ENCODE measurements at places on chromosomes 3 and 15.

DNA sequence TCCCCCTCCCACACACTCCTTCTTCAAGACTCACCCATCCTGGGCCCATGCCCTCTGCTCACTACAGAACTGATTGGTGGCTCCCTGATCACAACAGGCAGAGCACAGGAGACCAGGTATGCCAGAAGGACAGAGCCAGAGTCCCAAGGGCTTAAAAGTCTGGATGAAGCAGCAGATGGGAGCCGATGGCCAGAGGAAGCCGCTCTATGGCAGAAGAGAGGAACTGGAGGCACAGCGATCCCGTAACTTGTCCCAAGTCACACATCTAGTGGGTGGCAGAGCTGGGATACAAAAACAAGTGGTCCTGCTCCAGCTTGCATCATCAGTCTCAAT is 20.7 kb downstream of the ITGA11 start:
- no peak for DNase-seq

DNA sequence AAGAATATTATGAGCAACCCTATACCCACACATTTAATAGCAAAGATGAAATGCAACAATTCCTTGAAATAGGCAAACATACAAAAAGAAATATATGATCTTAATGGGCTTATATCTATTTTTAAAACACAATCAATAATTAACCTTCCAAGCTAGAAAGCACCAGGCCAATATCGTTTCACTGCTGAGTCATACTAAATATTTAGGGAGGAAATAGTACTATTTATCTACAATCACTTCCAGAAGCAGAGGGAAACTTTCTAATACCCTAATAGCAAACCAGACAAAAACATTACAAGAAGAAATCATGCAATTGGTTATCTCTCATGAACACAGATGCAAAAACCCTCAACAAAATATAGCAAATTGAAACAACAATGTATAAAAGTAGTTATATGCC is 207.8 kb downstream of the MTHFS start:
- DNase-seq, result no peak

- no peak for DNase-seq
Measured at GRCh38 chr3:21020681-21021080, 730.3 kb downstream of the ZNF385D start.

DNA sequence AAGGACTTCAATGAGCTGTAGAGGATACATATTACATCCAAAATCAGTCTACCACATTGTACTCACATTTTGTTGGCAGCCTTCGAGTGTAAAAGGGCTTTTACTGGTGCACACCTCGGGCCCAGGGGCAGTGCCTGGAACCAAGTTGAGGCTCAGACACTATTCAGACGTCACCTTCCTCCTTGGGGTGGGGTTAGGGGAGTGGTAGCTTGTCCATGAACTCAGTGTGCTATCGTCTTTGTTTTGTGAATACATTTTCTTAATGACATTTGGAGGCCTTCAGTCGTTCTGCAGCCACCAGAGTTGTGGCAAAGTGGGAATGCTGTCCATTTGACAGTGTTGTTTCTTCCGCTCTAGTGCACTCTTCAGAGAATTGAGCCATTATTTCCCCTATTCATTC is 114.2 kb downstream of the PGPEP1L start:
- DNase-seq, result no peak

GRCh38 chr15:47987461-47987860 is 133.3 kb upstream of the SLC24A5 start:
- no peak for DNase-seq

- DNase-seq, result no peak
Measured at GRCh38 chr3:146050691-146051090, 110.3 kb downstream of the PLOD2 start.

DNA sequence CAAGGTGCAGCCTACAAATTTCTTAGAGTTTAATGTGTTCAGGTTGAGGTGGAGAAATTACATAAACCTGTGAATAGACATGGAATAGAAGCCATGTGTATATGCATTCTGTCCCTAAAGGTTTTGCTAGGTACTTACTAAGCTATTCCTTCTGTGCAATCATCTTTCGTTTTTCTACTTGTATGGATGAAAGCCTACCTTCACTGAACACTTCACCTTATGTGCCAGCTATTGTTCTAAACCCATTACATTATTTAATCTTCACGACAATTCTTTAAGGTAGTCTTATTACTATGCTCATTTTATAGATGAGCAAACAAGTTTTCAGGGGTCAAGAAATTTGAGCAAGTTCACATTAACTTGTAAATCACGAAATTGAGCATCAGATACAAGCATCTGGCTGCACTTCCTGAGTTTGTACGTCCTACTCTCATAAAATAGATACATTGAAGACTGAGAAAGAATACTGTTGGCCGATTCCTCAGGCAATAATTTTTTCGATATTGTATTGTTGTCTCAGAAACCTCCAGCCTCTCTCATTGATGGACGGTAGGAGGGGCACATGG is 635 bp upstream of the RCN2 start:
- no peak for DNase-seq

DNA sequence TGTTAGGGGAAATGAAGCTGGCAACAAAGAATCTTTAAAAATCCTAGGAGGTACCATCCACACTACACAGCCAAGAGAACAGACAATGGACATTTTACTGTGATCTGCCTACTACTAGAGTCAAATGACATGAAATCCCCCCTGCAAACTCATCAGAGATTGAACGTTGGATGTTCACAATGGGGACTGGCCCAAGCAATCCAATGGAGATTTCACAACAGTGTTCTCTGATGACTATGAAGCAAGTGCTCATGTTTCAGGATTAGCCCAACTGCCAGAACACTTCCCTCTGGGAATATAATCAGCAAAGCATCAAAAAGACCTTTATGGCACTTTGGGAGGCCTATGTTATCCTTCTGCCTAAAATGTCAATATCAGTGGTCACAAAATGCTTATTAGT is 97.8 kb downstream of the IGSF11 start:
- no peak for DNase-seq

- DNase-seq, result no peak
Measured at GRCh38 chr3:126872701-126873342, 110.1 kb upstream of the PLXNA1 start.

DNA sequence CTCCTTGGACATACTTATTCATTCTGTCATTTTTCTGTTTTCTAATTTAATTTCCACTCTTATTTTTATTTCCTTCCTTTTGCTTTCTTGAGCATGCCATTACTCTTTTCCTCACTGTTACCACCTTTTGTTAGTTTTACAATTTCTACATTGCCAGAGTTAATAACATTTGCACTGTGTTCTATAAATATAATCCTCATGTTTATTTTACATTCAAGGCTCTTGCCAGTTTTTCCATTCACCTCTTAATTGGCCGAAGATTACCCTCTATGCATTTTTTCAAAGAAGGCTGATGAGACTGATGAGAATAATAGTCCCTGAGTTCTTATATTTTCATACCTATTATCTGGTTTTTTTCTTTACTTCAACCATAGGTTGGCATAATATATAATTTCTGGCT is 10.5 kb downstream of the BTD start:
- no peak for DNase-seq

- DNase-seq, result no peak
Measured at GRCh38 chr15:67945951-67946700, 106.3 kb upstream of the RNU6-1 start.

- no peak for DNase-seq
Measured at GRCh38 chr15:94638183-94638582, 406.8 kb downstream of the MCTP2 start.

GRCh38 chr3:161217496-161217895 is 3.6 kb upstream of the NMD3 start:
- DNase-seq, result no peak

- DNase-seq, result no peak
Measured at GRCh38 chr3:15601046-15601398, 347 bp downstream of the HACL1 start.

DNA sequence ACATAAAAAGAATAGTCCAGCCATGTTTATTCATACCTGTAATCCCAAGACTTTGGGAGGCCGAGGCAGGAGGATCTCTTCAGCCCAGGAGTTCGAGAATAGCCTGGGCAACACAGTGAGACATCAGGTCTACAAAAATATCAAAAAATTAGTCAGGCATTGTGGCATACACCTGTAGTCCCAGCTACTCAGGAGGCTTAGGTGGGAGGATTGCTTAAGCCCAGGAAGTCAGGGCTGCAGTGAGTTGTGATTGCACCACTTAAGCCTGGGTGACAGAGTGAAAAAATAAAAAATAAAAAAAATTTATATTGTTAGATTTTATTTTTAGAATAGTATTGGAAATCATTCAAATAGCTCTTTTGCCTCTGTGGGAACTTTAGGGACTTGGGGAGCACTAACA is 12.8 kb upstream of the TM4SF1 start:
- DNase-seq, result no peak

DNA sequence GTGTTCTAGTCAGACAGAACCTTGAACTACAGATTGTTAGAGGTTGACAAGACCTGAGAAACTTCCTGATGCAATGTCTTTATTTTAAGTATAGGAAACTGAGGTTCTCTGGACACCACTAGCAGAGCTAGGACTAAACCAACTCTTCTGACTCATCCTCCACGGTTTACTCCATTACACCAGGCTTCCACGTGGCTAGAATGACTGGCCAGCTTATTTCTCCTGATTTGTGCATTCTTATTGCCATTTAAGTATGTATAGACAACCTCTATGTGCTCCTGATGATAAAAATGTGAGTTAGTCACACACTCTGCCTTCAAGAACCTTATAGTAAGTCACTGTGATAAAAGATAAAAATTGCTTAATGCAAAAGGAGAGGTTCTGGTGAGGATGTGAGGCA is 182.7 kb downstream of the MEX3B start:
- DNase-seq, result no peak

- no peak for DNase-seq
Measured at GRCh38 chr3:141243271-141243707, 11.7 kb downstream of the PXYLP1 start.

GRCh38 chr3:138877226-138877625 is 42.5 kb upstream of the PIK3CB start:
- no peak for DNase-seq

DNA sequence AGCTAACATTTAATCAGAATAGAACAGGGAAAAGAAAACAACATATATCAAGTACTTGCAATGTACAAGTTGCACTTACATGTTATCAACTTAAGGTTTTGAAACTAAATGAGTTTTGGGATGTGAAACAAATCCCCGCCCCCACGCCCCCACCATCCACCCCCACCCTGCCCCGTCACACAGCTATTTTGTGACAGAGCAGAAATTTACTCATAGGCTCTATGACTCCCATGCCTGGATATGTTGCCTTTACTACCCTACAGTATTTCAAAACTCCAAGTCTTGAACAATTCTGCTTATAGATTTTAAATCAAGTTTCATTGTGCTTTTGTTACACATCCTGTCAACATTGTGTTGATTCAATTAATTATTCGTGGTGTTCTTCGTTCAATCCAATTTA is 18.1 kb upstream of the IL1RAP start:
- DNase-seq, result no peak

Measured in GOT3 (cell line).